ENCODE measurements at places on chromosomes 16 and 17. TPM values are rescaled to one million over a fixed set of nuclear protein-coding genes. Genes with fewer than 3 reads are reported as not detected.

DNA sequence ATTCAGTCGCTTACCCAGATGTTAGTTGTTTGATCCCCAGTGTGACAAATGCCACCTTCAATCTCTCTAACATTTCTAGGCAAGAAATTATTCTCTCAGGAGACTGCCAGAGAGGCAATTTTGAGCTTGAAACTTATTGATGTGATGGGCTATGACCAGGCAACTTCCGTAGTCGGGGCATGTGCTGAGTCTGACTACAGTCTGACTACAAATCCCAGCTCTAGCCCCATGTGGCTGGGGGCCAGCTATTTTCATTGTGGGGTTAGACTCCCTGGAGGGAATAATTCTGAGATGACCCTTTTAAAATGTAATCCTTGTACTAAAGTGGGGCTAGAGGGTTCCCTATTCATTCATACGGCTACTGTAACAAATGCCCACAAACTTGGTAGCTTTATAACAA, 65.9 kb downstream of the RBFOX1 start:
- DNase-seq, result no peak

DNA sequence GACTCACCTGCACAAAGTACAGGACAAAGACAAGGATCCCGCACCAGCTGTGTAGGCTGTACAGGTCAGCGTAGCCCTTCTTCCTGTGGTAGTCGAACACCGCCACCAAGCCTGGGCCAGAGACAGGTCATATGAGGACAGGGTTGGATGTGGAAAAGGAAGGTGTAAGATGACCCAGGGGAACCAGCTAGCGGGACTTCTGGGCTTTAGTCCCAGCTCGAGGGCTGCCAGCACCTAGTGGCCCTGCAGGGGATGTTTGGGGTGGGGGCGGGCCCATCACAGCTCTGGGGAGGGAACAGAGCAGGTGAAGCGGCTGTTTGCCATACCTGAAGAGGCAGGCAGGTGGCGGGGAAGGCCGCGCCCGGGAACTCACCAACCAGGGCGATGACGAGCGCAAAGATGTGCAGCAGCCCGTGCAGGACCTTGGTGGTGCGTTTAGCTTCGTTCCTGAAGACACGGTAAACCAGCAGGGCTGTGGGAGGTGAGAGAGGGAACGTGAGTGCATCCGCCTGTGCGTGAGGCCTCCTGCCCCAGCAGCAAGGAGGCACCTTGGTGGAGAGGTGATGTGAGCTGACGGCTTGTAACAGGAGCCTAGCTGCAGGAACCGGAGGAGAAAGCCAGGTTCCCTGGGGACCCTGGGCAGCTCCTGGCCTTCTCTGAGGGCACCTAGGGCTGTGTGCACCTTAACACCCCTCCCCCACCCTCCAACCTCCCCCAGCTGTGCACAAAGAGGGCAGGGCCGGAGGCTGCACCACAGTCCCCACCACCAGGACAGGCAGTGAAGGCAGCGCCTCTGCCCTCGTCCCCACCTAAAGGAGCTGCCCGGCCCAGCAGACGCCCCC, 10.2 kb downstream of the CYB561 start:
- no peak for DNase-seq

- no peak for DNase-seq
These were observed 32.4 kb upstream of the NF1 start for GRCh38 chr17:31062346-31062745.

- DNase-seq, result no peak
These were observed 80.8 kb upstream of the PLCG2 start for GRCh38 chr16:81698310-81698641.

Gene EVPLL
- not detected for polyA plus RNA-seq

Gene ARL5C
- not detected for polyA plus RNA-seq

Gene SPDYE4
- not detected for polyA plus RNA-seq

DNA sequence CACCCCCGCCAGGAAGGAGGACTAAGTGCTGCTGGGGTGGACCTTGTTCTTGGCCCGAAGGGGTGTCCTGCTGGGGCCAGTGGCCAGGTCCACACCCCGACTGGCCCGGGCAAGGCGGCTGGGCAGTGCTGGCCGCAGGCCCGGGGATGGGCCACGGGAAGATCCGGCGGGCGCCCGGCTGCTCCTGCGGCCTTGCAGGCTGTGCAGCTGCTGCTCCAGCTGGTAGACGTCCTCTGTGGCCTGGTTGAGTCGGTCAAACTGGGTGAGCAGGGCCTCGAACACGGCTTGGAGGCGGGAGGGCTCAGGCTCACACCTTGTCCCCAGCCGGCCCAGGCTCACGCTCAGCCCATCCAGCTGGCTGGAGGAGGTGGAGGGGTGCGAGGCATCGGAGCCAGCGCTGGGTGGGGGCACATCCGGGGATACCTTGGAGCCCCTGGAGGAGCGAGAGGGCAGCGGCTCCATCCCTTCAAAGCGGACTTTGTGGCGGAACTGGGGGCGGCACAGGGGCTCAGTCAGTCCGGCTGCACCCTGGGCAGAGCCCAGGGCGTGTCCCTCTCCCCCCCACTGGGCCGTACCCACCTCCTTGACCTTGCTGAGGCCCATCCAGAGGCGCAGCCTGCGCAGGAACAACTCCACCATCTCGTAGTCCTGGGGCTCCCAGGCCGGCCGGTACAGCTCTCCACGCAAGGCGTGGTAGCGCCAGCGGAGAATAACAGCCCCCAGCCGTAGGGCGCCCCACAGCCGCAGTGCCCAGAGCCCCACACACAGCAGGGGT, 42.1 kb downstream of the TSC2 start:
- no peak for DNase-seq

GRCh38 chr17:70130289-70130688, 39.0 kb upstream of the KCNJ2 start:
- no peak for DNase-seq

Gene CFAP97D1
- polyA plus RNA-seq, result not detected

DNA sequence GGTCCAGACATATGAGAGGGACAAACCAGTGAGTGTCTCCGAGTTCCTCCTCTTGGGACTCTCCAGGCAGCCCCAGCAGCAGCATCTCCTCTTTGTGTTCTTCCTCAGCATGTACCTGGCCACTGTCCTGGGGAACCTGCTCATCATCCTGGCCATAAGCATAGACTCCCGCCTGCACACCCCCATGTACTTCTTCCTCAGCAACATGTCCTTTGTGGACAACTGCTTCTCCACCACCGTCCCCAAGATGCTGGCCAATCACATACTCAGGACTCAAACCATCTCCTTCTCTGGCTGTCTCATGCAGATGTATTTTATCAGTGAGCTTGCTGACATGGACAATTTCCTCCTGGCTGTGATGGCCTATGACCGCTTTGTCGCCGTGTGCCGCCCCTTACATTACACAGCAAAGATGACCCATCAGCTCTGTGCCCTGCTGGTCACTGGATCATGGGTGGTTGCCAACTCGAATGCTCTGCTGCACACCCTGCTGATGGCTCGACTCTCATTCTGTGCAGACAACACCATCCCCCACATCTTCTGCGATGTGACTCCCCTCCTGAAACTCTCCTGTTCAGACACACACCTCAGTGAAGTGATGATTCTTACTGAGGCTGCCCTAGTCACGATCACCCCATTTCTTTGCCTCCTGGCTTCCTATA, 19.2 kb downstream of the ZNF200 start:
- no peak for DNase-seq

GRCh38 chr16:20310421-20311395, 16.6 kb downstream of the GP2 start:
- DNase-seq, result no peak

DNA sequence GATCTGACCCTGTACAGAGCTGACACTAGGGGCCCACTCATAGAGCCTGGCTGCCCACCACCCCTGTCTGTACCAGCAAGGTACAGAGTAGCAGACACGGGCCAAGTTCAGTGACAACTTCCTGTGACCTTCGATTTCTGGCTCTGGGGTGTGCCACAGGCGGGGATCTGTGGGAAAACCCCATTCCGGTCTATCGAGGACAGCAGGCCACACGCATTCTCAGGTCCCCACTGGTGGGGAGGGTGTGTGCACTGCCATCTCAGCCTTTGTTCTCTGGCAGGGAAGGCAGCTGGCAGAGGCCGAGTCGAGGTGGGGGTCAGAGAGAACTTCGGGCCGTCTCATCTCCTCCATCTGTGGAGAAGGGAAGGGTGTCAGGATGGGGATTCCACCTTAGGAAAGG, 10.0 kb downstream of the NLE1 start:
- no peak for DNase-seq

- no peak for DNase-seq
These were observed 153.5 kb downstream of the VPS53 start for GRCh38 chr17:561116-561515.

Gene SEBOX
- polyA plus RNA-seq, result not detected

- no peak for DNase-seq
These were observed 6.8 kb downstream of the GABARAPL2 start for GRCh38 chr16:75572864-75573542.
